ENCODE measurements at places on chromosomes 16 and 17.

GRCh38 chr17:29212681-29213121 is 32.5 kb upstream of the MYO18A start:
- DNase-seq, result peak; percentile 57

- DNase-seq, result no peak
Observed at GRCh38 chr17:50310455-50311111, 35.3 kb upstream of the XYLT2 start.

- peak; percentile 16 for DNase-seq
Observed at GRCh38 chr16:72198021-72198711, 26.2 kb upstream of the PMFBP1 start.

DNA sequence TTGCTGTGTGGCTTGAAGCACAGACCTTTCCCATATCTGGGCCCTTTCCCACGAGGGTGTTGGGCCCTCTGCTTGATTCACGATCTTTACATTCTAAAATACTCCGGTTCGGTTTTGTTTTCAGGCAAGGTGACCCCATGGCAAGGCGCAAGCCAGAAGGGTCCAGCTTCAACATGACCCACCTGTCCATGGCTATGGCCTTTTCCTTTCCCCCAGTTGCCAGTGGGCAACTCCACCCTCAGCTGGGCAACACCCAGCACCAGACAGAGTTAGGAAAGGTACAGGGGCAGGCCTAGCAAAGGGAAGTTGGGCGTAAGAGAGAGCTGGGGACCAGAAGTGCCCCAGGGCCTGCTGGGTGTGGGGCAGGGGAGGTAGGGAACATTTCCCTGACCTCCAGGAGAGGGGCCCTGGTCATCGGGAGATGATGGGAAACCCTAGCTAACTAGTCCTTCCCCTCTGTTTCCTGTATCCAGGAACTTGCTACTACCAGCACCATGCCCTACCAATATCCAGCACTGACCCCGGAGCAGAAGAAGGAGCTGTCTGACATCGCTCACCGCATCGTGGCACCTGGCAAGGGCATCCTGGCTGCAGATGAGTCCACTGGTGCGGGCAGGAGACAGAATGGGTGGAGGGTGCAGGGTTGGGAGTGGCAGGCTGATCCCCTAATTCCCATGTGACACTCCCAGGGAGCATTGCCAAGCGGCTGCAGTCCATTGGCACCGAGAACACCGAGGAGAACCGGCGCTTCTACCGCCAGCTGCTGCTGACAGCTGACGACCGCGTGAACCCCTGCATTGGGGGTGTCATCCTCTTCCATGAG is 1.4 kb downstream of the ALDOA start:
- DNase-seq, result peak; percentile 12

GRCh38 chr17:15512071-15512709 is 44.8 kb upstream of the CDRT4 start:
- DNase-seq, result no peak

- no peak for DNase-seq
Observed at GRCh38 chr17:66040402-66040801, 151.5 kb downstream of the CEP112 start.

GRCh38 chr17:73368085-73368631 is 56.4 kb upstream of the CDC42EP4 start:
- DNase-seq, result no peak

GRCh38 chr16:31093132-31093703 is 1.4 kb downstream of the VKORC1 start:
- peak; percentile 78 for DNase-seq

DNA sequence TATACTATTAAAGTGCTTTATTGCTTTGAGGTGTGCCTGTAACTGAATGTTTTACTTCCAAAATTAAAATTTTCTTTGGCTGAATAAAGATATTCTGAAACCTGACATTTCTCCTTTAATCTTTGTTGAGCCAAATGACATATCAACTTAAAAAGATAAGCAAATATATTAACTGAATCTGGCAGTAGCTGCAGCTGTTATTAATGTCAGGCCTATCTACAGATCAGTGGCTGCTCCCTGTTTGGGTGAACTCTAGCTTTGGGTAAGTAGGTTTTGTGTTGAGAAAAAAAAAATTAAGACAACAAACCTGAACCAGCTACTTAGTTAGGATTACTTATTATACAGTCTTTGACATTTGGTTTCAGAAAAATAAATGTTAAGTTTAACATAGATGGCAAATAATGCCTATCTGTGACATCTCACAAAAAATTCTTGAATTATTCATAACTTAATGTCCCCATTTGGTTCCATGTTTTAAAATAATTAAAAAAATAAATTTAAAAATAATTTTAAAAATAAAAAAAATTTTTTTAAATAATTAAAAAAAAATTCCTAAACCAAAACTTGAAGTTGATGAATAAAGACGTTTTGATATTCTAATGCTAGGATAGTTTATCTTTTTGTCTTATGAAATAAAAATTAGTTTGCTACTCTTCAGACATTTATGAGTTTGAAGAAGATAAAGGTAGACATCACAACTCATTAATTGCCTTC is 19.8 kb downstream of the CPD start:
- no peak for DNase-seq

- DNase-seq, result no peak
Observed at GRCh38 chr16:84020353-84020752, 22.2 kb downstream of the SLC38A8 start.

GRCh38 chr17:38894276-38894675 is 24.4 kb downstream of the LASP1 start:
- DNase-seq, result no peak

DNA sequence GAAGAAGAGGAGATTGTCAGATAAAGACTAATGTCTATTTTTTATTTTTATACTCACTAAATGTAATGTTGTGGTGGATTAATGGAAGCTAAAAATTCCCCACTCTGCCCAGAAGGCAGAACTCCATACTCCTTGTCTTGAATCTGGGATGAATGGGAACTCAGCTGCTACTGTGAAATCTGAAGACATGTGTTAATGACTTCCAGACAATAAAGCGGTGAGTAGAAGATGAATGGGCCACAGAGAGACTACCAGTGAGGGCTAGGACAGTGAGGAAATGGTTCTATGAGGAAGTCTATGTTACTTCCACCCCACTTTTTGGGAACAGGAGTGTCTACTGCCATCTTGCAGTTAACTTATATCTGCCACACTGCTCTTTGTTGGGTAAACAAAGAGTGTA is 726.9 kb downstream of the CDH8 start:
- no peak for DNase-seq

GRCh38 chr16:89988951-89989350 is 30.3 kb downstream of the DBNDD1 start:
- DNase-seq, result no peak

DNA sequence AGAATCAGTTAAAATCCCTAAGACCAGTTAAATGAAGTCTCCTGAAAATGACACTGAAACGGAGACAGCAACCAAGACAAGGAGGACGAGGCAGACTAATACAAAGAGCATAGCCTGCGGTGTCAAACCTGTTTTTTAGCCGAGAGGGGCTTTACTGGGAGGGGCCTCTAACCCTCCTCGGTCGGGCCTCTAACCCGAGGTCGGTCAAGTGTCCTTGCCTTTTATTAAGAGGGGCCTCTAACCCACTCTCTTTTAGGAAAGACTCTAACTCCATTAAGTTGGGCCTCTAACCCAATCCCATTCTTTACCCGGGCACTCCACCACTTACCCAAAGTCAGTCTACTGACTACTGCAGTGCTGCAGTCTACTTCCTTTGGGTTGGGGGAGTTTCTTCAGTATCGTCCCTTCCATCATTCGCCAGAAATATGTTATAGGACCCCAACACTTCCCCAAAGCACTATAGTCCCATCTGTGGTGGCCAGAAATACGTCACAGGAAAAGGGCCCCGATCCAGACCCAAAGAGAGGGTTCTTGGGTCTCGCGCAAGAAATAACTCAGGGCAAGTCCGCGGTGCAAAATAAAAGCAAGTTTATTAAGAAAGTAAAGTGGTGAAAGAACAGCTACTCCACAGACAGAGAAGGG is 39.2 kb upstream of the ARL4D start:
- no peak for DNase-seq

DNA sequence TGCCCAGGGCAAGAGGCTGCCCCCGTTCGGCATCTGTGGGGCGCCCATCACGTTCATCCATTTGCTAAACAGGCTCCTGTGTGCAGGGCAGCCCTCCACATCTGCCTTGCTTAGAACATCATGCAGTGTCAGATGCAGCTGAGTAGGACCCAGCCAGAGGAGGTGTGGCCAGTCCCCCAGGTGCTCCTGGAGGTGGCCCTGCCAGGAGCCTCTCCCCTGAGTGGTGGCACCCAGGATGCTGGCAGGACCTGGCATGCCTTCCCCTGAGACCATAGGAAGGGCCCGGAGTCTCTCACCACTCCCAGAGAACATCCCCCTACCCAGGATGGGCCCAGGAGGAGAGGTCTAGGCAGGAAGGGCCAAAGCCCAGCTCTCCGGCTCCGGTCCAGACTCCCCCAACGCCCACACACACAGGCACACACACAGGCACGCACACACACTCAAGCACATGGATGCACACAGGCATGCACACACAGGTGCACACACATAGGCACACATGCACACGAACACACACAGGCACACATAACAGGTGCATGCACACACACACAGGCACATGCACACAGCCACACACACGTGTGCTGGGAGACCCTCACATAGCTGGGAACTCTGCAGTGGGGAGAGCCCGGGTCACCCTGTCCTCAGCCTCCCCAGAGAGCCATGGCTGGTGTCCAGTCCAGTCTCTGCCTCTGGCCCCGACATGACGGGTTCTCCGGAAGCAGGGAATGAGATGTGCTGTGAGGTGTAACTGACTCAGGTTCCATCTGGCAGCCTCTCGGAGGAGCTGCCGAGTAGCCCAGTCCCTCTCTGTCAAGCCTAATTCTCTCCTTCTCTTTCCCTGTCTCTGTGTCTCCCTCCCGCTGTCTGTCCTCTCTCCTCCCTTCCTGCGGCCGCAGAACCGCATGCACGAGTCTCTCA is 74.6 kb downstream of the AMFR start:
- DNase-seq, result no peak

DNA sequence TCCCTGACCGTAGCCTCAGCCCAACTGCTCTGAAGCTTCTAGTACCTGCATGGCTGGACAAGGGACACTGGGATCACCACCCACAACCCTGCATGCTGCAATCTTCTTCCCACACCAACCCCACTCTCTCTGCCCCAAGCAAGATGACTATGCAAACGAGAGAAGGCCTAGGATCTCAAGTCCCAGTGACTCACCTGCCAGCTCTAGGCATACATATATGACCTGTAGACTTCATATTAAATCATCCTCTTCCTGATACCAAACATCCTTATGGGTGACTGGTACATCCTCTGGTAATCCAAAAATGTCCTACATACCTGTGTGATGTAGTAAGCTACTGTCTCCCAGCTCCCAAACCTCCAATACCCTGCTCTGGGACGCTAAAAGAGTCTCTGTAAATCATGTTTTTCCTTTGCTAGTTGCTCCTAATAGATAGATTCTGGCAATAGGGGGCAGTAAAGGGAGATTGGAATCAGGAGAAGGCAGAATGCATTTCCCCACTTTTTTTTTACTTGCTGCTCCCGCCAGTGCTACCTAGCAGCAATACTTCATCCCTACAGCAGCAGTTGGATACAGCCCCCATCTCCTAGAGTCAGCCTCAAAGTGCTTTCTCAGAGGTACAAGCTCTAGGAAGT is 43.4 kb upstream of the SOX9 start:
- no peak for DNase-seq

- no peak for DNase-seq
Observed at GRCh38 chr17:37762666-37763065, 17.8 kb upstream of the HNF1B start.

- no peak for DNase-seq
Observed at GRCh38 chr17:68199837-68200688, 47.8 kb upstream of the AMZ2 start.

All from C1 segment of cervical spinal cord (tissue), 14 donors.